ENCODE measurements at places on chromosomes 6 and 20. TPM values are rescaled to one million over a fixed set of nuclear protein-coding genes. Genes with fewer than 3 reads are reported as not detected.

DNA sequence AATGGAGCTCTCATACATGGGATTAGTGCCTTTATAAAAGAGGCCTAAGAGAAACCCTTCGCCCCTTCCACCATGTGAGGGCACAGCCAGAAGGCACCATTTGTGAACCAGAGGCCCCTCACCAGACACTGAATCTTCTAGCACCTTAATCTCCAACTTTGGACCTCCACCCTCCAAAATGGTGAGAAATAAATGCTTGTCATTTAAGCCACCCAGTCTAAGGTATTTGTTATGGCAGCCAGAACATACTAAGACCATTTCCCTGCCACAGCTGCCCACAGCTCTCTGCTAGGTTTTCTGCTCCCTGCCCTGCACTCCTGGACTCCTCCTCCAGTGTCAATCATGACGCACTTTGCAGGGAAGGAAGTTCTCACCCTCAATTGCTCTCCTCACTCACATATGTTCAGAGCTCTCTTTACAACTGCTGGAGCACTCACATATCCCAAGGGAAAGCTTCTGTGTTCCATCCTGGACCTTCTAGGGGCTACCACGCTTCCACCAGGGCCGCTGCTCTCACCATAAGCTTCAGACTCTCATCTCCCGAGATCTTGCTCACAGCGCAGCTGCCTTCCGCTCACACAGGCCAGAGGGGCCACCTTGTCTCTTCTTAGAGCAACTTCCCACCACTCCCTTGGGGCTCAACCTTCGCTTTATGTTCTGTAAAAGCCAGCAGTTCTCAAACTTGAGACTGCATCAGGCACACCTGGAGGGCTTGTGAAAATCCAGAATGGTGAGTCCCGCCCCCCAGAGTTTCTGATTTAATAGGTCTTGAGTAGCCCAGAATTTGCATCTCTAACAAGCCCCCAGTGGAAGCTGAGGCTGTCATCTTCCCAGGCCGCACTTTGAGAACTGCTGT, 1.6 kb upstream of the LY86 start:
- no peak overlapping the region for H3K4me3 ChIP-seq
- no peaks in the 10 kb centered on the region for H3K27me3 ChIP-seq

GRCh38 chr20:62123450-62124118, 1.3 kb downstream of the LSM14B start:
- peak overlapping the region; percentile 99 for H3K4me3 ChIP-seq
- peaks cover 33% of the 10 kb centered on the region for H3K36me3 ChIP-seq
- peaks cover 41% of the 10 kb centered on the region for H3K4me1 ChIP-seq
- peak overlapping the region; percentile 83 for H3K27ac ChIP-seq
- peak; percentile 33 for DNase-seq

BPIFA1 gene
- not detected for total RNA-seq

GNAS gene
- 500 TPM for total RNA-seq

GRCh38 chr6:40933864-40934263, 105.2 kb downstream of the UNC5CL start:
- H3K4me3 ChIP-seq, result no peak overlapping the region
- no peak overlapping the region for H3K27ac ChIP-seq
- no peaks in the 10 kb centered on the region for H3K27me3 ChIP-seq
- no peaks in the 10 kb centered on the region for H3K36me3 ChIP-seq
- DNase-seq, result no peak

RFX6 gene
- 1.3 TPM for total RNA-seq

GRCh38 chr6:47714802-47715201, 16.4 kb downstream of the ADGRF4 start:
- no peaks in the 10 kb centered on the region for H3K36me3 ChIP-seq
- H3K27me3 ChIP-seq, result no peaks in the 10 kb centered on the region
- no peak overlapping the region for H3K4me3 ChIP-seq
- no peaks in the 10 kb centered on the region for H3K4me1 ChIP-seq
- DNase-seq, result no peak
- no peak overlapping the region for H3K27ac ChIP-seq

- peaks cover 24% of the 10 kb centered on the region for H3K36me3 ChIP-seq
- H3K4me1 ChIP-seq, result peaks cover 59% of the 10 kb centered on the region
- H3K4me3 ChIP-seq, result peak overlapping the region; percentile 61
- H3K27me3 ChIP-seq, result peaks cover 6% of the 10 kb centered on the region
Measured at GRCh38 chr20:63738687-63739129, 868 bp upstream of the SLC2A4RG start.

GRCh38 chr20:44497761-44498160, 22.1 kb downstream of the TTPAL start:
- H3K4me1 ChIP-seq, result no peaks in the 10 kb centered on the region
- no peak overlapping the region for H3K4me3 ChIP-seq
- no peak overlapping the region for H3K27ac ChIP-seq

PAK5 gene
- 0.58 TPM for total RNA-seq

NR2E1 gene
- not detected for total RNA-seq

DNA sequence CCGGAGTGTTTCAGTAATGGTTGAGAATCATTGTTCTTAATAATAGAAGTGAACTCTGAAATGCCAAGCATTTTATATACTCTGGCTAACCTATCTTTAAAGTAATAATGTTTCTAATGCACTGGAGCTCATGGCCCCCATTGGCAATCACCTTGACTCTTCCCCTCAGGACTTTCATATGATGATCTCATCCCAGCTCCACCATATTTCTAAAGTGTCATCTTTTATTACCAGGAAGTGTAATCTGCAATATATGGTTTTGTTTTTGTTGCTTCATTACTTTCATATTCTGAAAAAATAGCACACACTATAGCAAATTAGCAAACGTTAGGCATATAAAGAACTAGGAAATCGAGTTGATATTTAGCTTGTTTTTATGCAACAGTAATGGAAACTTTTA, 60.3 kb downstream of the TULP4 start:
- no peak for DNase-seq
- no peaks in the 10 kb centered on the region for H3K27me3 ChIP-seq
- H3K4me1 ChIP-seq, result peaks cover 8% of the 10 kb centered on the region
- no peak overlapping the region for H3K27ac ChIP-seq
- H3K4me3 ChIP-seq, result no peak overlapping the region
- H3K36me3 ChIP-seq, result no peaks in the 10 kb centered on the region

CRYBG1 gene
- total RNA-seq, result 20.2 TPM

- peak; percentile 7 for DNase-seq
- H3K4me1 ChIP-seq, result no peaks in the 10 kb centered on the region
- H3K36me3 ChIP-seq, result no peaks in the 10 kb centered on the region
- H3K27ac ChIP-seq, result no peak overlapping the region
Measured at GRCh38 chr6:23620911-23621401, 505.1 kb upstream of the NRSN1 start.

DNA sequence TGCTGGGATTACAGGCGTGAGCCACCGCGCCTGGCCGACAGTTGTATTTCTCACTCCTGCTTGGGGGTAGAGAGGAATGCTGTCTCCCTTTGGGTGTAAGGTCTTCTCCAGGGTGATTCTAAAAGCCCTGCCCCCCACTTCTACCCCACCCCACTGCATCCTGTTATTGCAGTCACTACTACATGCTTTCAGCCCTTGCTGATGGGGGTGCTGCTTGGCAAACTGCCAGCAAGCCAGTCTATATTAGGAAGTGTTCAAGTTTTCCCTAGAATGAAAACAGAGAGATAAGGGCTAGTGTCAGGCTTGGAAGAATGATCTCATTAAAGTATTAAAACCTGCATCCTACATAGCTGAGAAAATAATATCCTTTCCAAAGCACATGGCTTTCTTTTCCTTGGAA, 31.3 kb downstream of the TTI1 start:
- H3K36me3 ChIP-seq, result peaks cover 94% of the 10 kb centered on the region
- H3K27ac ChIP-seq, result no peak overlapping the region
- H3K4me1 ChIP-seq, result peaks cover 5% of the 10 kb centered on the region
- H3K27me3 ChIP-seq, result no peaks in the 10 kb centered on the region
- DNase-seq, result no peak
- no peak overlapping the region for H3K4me3 ChIP-seq

APCDD1L gene
- not detected for total RNA-seq

- H3K4me3 ChIP-seq, result no peak overlapping the region
- peak; percentile 28 for DNase-seq
- H3K27ac ChIP-seq, result no peak overlapping the region
- H3K27me3 ChIP-seq, result no peaks in the 10 kb centered on the region
Measured at GRCh38 chr6:25713824-25714223, 40.7 kb upstream of the SLC17A4 start.

- H3K36me3 ChIP-seq, result no peaks in the 10 kb centered on the region
- no peak overlapping the region for H3K27ac ChIP-seq
- no peaks in the 10 kb centered on the region for H3K4me1 ChIP-seq
- no peak for DNase-seq
Measured at GRCh38 chr6:150129616-150130505, 13.0 kb upstream of the PPP1R14C start.

- no peak for DNase-seq
- H3K4me3 ChIP-seq, result no peak overlapping the region
- peak overlapping the region; percentile 75 for H3K27ac ChIP-seq
- peaks cover 11% of the 10 kb centered on the region for H3K4me1 ChIP-seq
- no peaks in the 10 kb centered on the region for H3K27me3 ChIP-seq
- H3K36me3 ChIP-seq, result no peaks in the 10 kb centered on the region
Measured at GRCh38 chr6:33373960-33374910, 17.4 kb upstream of the KIFC1 start.

DNA sequence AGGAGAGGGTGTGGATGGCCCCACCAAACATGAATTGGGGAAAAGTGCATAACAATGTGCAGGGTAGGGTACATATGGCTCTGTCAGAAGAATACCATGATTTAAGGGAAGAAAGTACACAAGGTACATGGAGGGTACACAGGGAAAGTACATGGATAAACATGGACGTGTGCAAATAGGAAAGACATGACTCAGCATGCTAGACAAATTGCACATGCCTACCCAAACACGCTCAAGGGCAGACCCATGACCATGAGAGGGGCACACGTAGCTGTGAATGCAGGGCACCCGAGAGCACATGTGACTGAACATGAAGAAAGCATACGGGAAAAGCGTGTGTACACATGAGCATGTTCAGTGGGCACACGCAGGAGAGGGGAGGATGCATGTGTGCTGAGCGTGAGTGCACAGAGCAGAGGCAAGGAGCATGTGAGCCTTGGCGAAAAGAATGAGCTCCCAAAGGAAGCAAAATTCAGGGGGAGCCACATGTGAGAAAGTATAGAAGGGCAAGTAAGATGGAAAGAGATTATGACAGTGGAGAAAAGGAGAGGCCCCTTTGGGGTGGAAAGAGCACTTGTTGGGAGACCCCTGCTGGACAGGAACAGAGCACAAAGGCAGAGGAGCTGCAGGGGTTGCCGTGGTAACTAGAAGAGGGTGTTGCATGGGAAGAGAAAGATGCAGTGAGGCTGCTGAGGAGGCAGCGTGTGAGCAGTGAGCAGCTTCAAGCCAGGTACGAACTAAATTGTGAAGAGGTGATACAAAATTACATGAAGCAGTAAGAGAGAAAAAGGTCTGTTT, 17.8 kb downstream of the OR2H2 start:
- H3K27me3 ChIP-seq, result no peaks in the 10 kb centered on the region
- peak; percentile 34 for DNase-seq
- H3K4me1 ChIP-seq, result no peaks in the 10 kb centered on the region
- no peak overlapping the region for H3K4me3 ChIP-seq
- H3K36me3 ChIP-seq, result peaks cover 60% of the 10 kb centered on the region
- no peak overlapping the region for H3K27ac ChIP-seq

DNA sequence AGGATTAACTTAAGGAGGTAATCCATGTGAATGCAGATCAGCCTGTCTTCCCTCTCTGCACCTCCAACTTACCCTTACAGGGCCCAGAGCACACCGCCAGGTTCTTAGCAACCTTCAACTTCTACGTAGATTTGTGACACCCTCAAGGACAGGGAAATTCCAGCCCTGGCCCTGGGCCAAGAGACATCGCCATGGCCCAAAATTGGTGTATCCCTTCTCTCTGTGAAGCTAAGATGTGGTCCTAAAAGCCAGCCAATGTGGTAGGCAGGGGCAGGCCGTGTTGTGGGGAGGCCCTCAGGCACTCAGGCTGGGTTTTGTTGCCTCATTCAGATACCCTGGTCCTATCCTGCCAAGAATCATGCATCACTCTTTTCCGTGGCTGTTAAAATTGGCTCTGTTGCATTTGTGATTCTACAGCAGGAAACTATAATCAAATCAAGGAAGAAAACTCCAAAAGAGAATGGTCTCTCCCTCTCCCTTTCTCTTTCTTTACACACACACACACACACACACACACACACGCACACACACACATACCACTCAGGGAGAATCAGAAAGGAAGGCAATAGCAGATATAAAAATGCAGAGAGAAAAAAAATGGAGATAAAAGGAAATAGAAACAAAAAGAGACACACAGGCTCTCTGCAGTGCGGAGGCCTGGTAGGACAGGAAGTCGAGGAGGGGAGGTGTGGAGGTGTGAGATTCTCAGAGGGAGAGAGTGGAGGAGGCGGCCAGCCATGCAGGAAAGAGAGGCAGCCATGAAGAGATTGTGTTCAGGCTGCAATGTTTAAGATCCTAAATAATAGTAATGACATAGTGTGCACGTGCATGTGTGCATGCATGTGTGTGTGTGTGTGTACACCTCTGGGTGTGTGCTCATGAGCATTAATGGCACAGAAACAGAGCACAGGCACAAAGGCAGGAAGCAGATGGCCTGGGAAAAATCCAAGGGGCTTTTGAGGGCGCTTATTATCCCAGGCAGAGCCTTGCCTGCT, 201.8 kb upstream of the LRFN2 start:
- H3K36me3 ChIP-seq, result no peaks in the 10 kb centered on the region
- H3K4me3 ChIP-seq, result no peak overlapping the region
- H3K27me3 ChIP-seq, result no peaks in the 10 kb centered on the region
- peak; percentile 52 for DNase-seq

- DNase-seq, result no peak
- no peak overlapping the region for H3K27ac ChIP-seq
- H3K4me1 ChIP-seq, result no peaks in the 10 kb centered on the region
- no peak overlapping the region for H3K4me3 ChIP-seq
- no peaks in the 10 kb centered on the region for H3K27me3 ChIP-seq
Measured at GRCh38 chr6:15816661-15817060, 153.8 kb upstream of the DTNBP1 start.

GRCh38 chr20:11849976-11850670, 67.6 kb upstream of the BTBD3 start:
- H3K4me1 ChIP-seq, result peaks cover 9% of the 10 kb centered on the region
- no peak overlapping the region for H3K4me3 ChIP-seq
- no peak overlapping the region for H3K27ac ChIP-seq
- H3K36me3 ChIP-seq, result no peaks in the 10 kb centered on the region
- no peaks in the 10 kb centered on the region for H3K27me3 ChIP-seq
- DNase-seq, result no peak

DNA sequence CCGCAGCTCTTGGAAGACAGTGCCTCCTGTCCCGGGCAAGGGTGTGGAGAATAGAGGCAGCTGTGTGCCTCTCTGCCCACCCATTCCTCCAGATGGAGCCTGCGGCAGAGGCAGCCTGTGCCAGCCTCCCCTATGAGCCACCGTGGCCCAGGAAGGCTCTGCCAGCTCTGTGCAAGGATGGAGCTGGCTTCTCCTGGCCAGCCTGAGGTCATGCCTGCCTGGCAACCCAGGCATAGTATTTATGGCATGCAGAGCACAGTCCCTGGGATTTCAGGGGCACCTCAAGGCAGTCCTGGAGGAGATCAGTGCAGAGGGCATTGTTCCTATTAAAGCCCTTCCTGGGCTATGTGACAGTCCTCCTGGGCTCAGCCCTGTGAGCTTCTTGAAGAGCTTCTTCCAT, 1.5 kb downstream of the EPB41L1 start:
- peaks cover 43% of the 10 kb centered on the region for H3K4me1 ChIP-seq
- H3K27me3 ChIP-seq, result no peaks in the 10 kb centered on the region
- no peak overlapping the region for H3K27ac ChIP-seq
- H3K36me3 ChIP-seq, result no peaks in the 10 kb centered on the region

PLA2G7 gene
- not detected for total RNA-seq

GRCh38 chr20:35603695-35604448, 11.8 kb upstream of the SPAG4 start:
- H3K4me1 ChIP-seq, result peaks cover 28% of the 10 kb centered on the region
- peaks cover 12% of the 10 kb centered on the region for H3K27me3 ChIP-seq
- H3K4me3 ChIP-seq, result no peak overlapping the region
- no peak overlapping the region for H3K27ac ChIP-seq
- H3K36me3 ChIP-seq, result peaks cover 10% of the 10 kb centered on the region
- DNase-seq, result no peak

GRCh38 chr6:1558388-1558787, 51.3 kb upstream of the FOXC1 start:
- H3K4me1 ChIP-seq, result no peaks in the 10 kb centered on the region
- no peaks in the 10 kb centered on the region for H3K27me3 ChIP-seq
- no peak for DNase-seq
- no peak overlapping the region for H3K4me3 ChIP-seq

Data from stomach (tissue), 19 donors.